ENCODE measurements at places on chromosomes 11 and 22. TPM values are rescaled to one million over a fixed set of nuclear protein-coding genes. Genes with fewer than 3 reads are reported as not detected.

The TPBGL gene
- total RNA-seq: not detected

The IFITM10 gene
- total RNA-seq: 0.89 TPM

The RCOR2 gene
- total RNA-seq: 2.0 TPM

The OR51B5 gene
- not detected for total RNA-seq

The OR51G1 gene
- not detected for total RNA-seq

The CRYBB1 gene
- total RNA-seq: not detected

The SLC22A12 gene
- not detected for total RNA-seq

The OSM gene
- not detected for total RNA-seq

The RFPL1 gene
- total RNA-seq: not detected

The EXPH5 gene
- 1.1 TPM for total RNA-seq

The PACSIN3 gene
- 29.7 TPM for total RNA-seq

The EXT2 gene
- 145 TPM for total RNA-seq

The RFPL2 gene
- not detected for total RNA-seq

The TMEM9B gene
- total RNA-seq: 39.4 TPM

The KLHDC7B gene
- 0.11 TPM for total RNA-seq

The OR52E8 gene
- total RNA-seq: not detected

The CD3G gene
- total RNA-seq: 0.12 TPM

The ROM1 gene
- 2.9 TPM for total RNA-seq

The USP47 gene
- total RNA-seq: 95.0 TPM

The PIH1D2 gene
- total RNA-seq: 2.2 TPM

The DUSP8 gene
- 0.44 TPM for total RNA-seq

The OR52A1 gene
- not detected for total RNA-seq

The POU2AF1 gene
- total RNA-seq: not detected
